Type B pancreatic cell (in vitro differentiated cells): ENCODE measurements at places on chromosomes 1 and 21. TPM values are rescaled to one million over a fixed set of nuclear protein-coding genes. Genes with fewer than 3 reads are reported as not detected.
A peak's percentile ranks its signal among the peaks of the same experiment; 100 is the strongest.

The FCMR gene
- 0.58 and 0.81 TPM in 2 replicates for total RNA-seq

The KMO gene
- total RNA-seq, result 0.17 and 1.1 TPM in 2 replicates

The SMYD2 gene
- total RNA-seq, result 24.8 and 35.5 TPM in 2 replicates

The AMY1C gene
- not detected in 2 replicates for total RNA-seq

The ADAM30 gene
- not detected in 2 replicates for total RNA-seq

The SYCP1 gene
- total RNA-seq, result not detected in 2 replicates

The AGT gene
- 125 and 163 TPM in 2 replicates for total RNA-seq

The TRIM58 gene
- total RNA-seq, result 0.17 and 0.81 TPM in 2 replicates

The PGLYRP3 gene
- total RNA-seq, result 0.87 and 1.3 TPM in 2 replicates

The FCGR1A gene
- total RNA-seq, result not detected in 2 replicates

- no peak for DNase-seq
- H3K27me3 ChIP-seq, result peaks cover 83% of the 10 kb centered on the region
- peak within 1 kb of the TSS; percentile 71 for H3K4me3 ChIP-seq
Measured at GRCh38 chr1:24930260-24931145, at the start of gene RUNX3. Gene RUNX3, minus strand, starts transcription at chr1:24930276. Its CDS starts 408 bp downstream, at chr1:24929868.

DNA sequence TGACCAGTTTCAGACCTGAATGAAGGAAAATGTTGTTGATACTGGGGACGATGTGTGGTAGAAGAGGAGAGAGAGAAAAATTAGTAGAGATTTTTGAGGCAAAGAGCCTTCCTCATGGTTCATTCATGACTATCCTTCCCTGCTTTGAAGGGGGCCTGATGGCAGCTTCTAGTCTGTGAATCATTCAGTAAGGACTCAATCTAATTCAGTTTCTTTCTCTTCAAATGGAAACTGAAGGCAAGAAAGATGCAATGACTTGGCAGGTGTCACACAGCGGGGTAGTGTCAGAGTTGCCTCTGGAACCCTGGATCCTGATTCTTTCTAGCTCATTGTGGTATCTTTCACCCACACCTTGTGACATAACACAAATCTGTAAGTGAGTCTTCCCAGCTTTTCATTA, 14.9 kb upstream of the CD5L start:
- DNase-seq, result no peak
- H3K27ac ChIP-seq, result no peak overlapping the region
- H3K4me3 ChIP-seq, result no peak overlapping the region
- no peaks in the 10 kb centered on the region for H3K27me3 ChIP-seq

DNA sequence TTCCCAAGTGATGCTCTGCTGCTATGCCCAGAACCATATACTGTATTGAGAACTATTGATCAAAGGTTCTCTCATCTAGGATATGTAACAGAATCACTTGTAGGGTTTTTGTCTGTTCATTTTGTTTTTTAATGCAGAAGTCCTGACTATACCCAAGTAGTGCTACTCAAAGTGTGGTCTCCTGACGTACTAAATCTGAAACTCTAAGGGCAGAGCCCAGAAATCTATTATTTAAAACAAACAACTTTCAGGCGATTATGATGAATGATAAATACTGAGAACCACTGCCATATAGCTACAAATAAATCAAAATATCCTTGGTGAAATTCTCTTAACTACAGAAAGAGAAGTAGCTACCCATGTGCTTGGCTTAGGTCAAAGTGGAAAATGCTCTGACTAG, 10.1 kb downstream of the ZZZ3 start:
- no peak overlapping the region for H3K27ac ChIP-seq
- peaks cover 6% of the 10 kb centered on the region for H3K36me3 ChIP-seq
- no peak for DNase-seq
- H3K4me3 ChIP-seq, result no peak overlapping the region
- no peaks in the 10 kb centered on the region for H3K27me3 ChIP-seq

- H3K27ac ChIP-seq, result no peak overlapping the region
- H3K27me3 ChIP-seq, result no peaks in the 10 kb centered on the region
- DNase-seq, result no peak
- H3K4me1 ChIP-seq, result peaks cover 5% of the 10 kb centered on the region
Measured at GRCh38 chr1:180672505-180672904, 40.7 kb downstream of the XPR1 start.

GRCh38 chr1:160971618-160972056, 17.0 kb upstream of the ITLN2 start:
- H3K27me3 ChIP-seq, result peaks cover 10% of the 10 kb centered on the region
- no peak overlapping the region for H3K4me3 ChIP-seq
- H3K36me3 ChIP-seq, result no peaks in the 10 kb centered on the region
- no peaks in the 10 kb centered on the region for H3K4me1 ChIP-seq
- no peak overlapping the region for H3K27ac ChIP-seq
